ENCODE measurements at places on chromosomes 7 and 10.

DNA sequence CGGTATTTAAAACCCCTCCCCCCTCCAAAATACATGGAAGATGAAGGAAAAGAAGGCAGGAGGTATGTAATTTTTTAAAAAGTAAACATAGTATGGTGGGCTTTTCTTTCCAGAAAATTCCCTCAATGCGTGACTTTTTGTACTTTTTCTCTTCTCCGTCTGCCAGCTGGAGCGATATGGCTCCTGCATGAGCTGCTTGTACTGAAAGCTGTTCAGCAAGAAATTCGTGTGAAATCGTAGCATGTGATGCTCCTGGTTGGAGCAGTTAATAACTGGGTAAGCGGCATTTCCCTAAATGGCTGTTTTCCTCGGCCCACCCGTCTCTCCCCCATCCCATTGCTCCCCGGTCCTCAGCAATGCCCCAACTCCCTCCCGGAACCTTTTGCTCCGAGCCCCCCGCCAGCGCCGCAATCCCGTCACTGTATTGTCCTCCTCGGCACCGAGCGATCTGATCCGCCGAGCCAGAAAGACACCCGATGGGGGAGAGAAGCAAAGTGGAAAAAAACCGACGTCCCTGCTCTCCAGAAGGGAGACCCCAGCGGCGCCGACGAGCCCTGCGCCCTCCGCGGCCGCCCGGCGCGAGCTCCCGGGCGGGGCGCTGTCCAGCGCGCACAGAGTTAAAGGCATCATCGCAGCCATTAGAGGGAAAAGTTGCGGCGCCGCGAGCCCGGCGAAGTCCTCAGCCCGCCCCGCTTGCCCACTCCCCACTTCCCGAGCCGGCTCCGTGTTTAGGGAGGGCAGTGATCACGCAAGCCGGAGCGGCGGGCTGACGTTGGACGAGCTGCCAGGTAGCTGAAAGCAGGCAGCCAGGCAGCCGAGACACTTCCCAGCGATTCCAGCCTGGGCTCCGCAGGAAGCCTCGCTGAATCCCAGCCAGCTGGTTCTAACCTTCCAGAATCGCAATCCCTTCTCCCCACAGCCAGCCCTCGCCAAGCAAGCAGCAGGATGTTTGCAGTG, at the start of gene VSTM2A:
VSTM2A (plus strand) TSS at position 707 of the 957 bp plus-strand sequence. CDS start 356 bp downstream, outside the sequence.
- no peak for DNase-seq

GRCh38 chr7:110852156-110852940, 238.6 kb upstream of the LRRN3 start:
- no peak for DNase-seq

- peak; percentile 21 for DNase-seq
These were observed 470.0 kb downstream of the SUGCT start for GRCh38 chr7:40604601-40605438.

DNA sequence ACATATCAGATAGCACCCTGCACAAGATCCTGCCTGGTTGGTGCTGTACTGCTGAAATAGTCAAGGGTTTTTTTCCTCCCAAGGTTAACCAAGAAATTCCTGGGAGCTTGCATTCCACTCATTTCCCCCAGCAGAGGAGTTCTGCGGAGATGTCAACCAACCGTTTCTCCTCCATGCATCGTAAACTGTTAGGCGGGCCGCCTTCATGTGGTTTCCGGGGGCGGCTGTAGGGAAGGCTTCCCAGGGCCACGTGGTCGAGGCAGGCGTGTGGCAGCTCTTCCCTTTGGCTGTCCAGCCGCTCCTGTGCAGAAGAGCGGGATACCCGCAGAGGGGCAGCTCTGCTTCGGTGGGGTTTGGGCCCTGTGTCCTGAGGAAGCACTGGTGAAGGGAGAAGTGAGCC, 113.7 kb downstream of the RGS10 start:
- DNase-seq: no peak

DNA sequence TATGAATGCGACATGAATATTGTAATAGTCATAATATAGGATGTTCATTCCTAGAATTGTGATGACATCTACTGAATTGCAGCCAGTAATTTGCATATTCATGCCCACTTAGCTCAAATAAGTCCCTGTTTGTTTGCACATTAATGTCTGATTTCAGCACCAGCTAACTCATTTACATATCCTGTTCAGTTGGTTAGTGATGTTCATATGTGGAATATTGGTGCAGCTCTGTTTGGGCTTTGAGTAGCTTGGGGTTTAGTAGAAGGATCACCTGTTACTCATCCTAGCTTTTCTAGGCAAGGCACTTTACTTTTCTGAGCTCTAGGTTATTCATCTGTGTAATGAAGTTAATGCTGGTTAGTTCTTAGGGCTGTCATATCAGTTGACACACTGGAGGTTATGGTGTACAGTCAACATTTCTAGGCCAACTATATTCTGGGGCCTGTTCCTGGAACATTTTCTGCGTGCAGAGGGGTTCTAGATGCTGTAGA, 238.4 kb downstream of the EXOC4 start:
- DNase-seq: no peak

DNA sequence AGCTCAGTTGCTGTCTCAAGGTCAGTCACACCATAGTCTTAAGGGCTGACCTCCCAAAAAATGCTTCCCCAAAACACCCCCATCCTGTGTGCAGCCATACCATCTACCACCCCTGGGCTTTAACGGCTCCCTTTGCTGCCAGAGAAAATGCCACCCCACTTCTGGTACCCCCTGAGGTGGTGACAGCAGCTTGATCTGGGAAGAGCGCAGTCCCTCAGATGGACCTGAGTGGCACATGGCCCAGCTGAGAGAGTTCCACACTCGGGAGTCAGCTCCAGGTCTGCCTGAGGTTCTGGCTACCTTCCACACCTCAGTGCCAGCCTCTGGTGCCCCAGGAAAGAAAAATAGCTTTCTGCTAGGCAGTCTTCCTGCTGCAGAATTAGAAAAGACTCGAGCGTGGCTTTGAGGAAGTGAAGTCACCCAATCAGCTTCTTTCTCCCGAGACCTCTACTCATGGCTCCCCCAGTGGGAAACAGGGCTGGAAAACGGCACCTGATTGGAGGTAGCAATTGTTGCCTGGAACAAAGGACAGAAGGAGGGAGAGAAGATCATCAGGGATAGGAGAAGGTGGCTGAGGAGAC, 151.7 kb downstream of the ARHGAP21 start:
- DNase-seq: no peak

DNA sequence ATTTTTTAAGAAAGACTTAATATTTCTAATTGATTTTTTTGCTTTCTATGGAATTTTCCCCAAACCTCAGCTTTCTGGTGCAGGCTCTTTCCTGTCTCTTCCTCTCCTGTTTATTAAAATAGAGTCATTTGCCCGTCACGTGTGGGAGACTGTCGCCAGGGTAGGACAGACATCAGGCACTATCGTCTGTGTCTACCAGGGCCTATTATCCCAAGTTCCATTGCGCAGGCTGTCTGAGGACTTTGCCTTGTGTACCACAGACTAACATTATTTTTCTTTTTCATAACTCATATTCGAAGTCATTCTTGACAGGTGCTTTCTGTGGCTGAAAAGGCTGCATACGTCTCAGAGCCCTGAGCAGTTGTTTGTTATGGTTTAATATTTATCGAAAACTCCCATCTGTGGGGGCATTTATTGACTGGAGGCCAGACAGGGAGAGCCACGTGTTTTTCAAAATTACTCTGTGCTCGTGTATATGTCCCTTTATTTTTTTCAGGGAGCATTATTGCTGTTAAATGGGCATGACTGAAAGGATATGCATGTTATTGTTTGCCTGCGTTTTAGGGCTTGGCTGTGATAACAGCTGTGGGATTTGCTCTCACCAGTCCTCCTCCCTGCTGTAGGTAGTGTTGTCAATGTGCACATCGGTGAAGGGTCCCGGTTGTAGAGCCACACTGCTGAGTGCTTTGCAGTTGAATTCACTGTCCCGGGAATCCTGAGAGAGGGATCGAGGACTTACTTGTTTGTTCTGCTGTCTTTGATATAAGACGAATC, 89.8 kb downstream of the CAMK1D start:
- no peak for DNase-seq

- DNase-seq: peak; percentile 78
These were observed at the start of gene GPR37 for GRCh38 chr7:124765401-124766352. Gene GPR37, minus strand, starts transcription at chr7:124765792. Its CDS starts 816 bp downstream, at chr7:124764976.

GRCh38 chr10:53379956-53380355, 607.4 kb upstream of the MBL2 start:
- DNase-seq: no peak

GRCh38 chr7:94700926-94701554, 45.1 kb upstream of the SGCE start:
- no peak for DNase-seq

DNA sequence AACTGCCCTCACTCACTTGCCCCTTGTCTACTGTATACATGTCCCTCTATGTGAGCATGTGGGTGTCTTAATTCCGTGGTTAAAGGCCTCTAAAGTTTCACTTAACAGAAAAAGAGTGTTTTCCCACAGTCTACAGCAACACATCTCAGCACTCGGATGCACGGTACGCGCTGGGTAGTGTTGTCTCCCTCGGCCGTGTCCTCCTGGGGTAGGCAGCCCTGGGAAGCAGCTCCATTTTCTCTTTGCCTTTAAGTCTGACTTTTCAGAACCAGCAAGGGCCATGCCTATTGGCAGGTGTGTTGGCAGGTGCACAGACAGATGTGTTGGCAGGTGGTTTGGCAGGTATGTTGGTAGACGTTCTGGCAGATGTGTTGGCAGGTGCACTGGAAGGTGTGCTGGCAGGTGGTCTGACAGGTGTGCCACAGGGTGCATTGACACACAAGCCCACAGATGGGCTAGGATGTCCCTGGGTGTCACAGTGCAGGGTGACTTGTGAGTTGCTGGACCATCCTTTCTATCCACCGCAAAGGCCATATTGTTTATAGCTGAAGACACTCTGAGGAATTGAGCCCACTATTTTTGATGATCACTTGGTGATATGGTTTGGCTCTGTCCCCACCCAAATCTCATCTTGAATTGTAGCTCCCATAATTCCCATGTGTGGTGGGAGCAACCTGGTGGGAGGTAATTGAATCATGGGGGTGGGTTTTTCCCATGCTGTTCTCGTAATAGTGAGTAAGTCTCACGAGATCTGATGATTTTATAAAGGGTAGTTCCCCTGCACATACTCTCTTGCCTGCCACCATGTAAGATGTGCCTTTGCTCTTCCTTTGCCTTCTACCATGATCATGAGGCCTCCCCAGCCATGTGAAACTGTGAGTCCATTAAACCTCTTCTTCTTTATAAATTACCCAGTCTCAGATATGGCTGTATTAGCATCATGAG, 296.9 kb downstream of the TNS3 start:
- no peak for DNase-seq

DNA sequence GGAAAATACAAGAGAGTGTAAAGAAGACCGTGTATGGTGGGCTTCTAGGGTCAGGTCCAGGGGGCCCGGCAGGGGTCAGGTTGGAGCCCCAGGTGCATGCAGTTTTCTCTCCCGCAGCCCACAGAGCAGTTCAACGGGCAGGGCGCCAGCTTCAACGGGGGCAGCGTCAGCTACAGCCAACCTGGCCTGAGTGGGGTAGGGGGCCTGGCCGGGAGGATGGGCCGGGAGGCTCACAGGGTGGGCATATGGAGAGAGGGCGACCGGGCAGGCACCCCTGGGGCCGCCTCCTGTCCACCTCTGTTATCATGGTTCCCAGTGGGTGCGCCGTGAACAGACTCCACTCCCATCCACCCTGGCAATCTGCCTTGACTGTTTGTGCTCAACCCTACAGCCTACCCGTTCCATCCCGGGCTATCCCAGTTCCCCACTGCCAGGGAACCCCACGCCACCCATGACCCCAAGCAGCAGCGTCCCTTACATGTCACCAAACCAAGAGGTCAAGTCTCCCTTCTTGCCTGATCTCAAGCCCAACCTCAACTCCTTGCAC, 11.5 kb downstream of the ZMIZ2 start:
- DNase-seq: no peak

GRCh38 chr10:24561453-24561852, 162.2 kb downstream of the ARHGAP21 start:
- no peak for DNase-seq

DNA sequence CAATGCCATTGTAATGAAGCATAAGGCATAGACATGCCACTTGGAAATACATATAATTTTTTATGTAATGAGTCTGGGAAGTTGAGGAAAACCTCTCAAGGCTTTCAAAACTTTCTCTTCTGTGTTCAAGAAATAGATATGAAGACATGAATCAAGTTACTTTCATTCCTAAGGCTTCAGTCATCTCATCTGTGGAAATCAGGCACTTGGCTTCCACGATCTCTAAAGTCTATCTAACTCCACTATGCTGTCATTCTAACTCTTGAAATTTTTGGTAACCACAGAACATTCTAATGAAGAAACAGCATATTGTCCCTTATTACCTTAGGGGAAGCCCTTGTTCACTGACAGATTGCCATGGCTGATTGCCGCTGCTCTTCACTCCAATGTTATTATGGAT, 242.6 kb downstream of the CNTNAP2 start:
- DNase-seq: no peak

DNA sequence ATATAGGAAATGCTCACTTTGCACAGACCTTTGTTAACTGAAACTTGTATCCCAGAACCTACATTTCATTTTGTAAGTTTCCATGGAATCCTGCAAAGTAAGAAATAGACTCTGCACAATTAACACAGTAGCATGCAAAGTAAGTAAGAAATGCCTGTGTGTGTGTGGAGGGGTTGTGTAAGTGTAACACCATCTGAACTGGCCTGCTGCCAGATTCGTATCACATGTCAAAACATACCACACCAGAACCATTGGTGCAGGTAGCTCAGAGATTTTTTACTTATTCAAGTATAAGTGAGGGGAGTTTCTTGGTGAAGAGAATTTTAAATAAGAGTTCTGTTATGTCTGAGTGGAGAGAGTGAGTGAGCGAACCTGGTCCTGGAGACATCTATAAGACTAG, 17.9 kb upstream of the DDX21 start:
- no peak for DNase-seq

GRCh38 chr10:129552119-129552518, 85.1 kb downstream of the MGMT start:
- no peak for DNase-seq

DNA sequence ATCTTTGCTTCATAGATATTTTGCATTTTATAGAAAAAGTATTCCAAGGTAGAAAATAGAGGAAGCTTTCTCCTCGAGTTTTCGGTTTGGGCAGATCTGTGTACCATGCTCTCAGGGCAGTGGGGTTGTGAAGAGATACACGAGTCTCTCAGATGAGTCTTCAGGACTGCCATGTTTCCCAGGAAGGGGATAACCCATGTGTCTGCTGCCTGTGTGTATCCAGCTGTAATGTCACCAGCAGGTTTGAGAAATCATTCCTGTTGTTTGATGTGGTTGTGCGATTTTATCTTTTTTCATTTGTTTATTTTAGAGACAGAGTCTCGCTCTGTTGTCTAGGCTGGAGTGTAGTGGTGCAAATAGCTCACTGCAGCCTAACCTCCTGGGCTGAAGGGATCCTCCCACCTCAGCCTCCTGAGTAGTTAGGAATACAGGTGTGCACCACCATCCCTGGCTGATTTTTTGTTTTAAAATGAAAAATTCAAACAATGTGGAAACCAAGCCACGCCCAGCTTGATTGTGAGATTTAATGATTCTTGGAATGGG, 48.9 kb downstream of the SNX10 start:
- no peak for DNase-seq

DNA sequence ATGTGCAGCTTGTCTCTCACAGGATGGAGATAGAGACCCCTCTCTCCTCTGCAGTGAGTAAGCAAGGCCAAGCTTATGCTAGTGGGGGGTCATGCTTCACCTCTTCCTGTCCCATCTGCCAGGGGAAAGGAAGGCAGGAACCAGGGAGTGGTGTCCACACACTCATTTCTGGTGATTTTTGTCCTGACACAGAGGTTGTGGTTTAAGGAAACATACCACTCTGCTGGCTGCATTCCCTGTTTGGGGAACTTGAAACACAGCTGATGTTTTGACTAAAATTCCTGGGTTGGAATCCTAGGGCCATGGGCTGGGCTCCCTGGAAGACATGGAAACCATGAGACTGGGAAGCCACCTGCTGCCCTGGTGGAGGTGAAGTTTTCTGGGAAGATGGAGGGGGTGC, 21.4 kb downstream of the C10orf120 start:
- no peak for DNase-seq

- DNase-seq: no peak
These were observed 128.5 kb downstream of the PLCE1 start for GRCh38 chr10:94122211-94122610.
